ENCODE measurements at places on chromosomes 6 and 20.

GRCh38 chr20:29408034-29408695 lies 1849.3 kb upstream of the DEFB115 start:
- DNase-seq, result peak; percentile 2

DNA sequence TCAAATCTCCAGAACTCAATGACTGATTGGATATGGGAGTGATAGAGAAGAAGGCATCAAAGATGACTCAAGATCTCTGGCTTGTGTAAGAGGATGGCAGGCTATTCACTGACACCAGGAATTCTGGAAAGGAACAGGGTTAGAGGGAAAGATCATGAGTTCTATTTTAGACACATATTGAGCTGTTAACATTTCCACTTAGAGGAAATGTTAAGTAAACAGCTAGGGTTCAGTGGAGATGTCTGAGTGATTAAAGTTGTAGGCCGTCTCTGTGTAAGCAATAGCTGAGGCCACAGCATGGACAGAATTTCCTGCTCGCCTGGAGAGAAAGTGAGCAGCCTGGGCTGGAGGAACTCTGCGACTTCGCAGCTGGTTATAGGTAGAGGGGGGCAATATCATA lies 21.0 kb downstream of the ZC3H12D start:
- DNase-seq, result no peak

DNA sequence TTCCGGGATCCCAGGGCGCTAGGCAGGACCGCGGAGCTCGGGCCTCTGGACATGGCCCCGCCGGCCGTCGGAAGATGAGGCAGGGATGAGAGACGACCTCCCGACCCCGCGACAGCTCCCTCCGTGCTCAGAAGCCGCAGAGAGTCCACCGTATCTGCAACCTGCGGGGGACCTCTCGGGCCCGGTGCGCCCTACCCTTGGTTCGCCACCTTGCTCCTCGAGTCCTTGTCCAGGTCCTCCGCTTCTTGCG lies 301 bp downstream of the PPP1R3D start:
- no peak for DNase-seq

GRCh38 chr20:11411765-11412164 lies 505.9 kb upstream of the BTBD3 start:
- DNase-seq, result no peak

- DNase-seq, result no peak
Measured at GRCh38 chr6:14983599-14984518, 262.0 kb upstream of the JARID2 start.

- peak; percentile 42 for DNase-seq
Measured at GRCh38 chr6:34115403-34115795, 30.5 kb downstream of the GRM4 start.

All from fibroblast of skin of scalp (primary cell).